A549 treated with dexamethasone at 1 μM for 4 hours (cell line): ENCODE measurements at places on chromosomes 2 and 18. TPM values are rescaled to one million over a fixed set of nuclear protein-coding genes. Genes with fewer than 3 reads are reported as not detected.

Gene MRO
- 0.05 to 0.15 TPM (median 0.12 TPM) in 5 replicates for total RNA-seq

Gene CROCC2
- not detected in 5 replicates for total RNA-seq

Gene PIK3C3
- total RNA-seq: 15.0 to 21.8 TPM (median 21.0 TPM) in 5 replicates

Gene TACR1
- 0.04 to 0.14 TPM (median 0.08 TPM) in 4 of 5 replicates, not detected in the other for total RNA-seq

Gene SALL3
- total RNA-seq: not detected in 5 replicates

Gene NTSR2
- not detected in 5 replicates for total RNA-seq

Gene TRPM8
- 0.18 to 0.36 TPM (median 0.25 TPM) in 5 replicates for total RNA-seq

Gene CDK15
- not detected in 5 replicates for total RNA-seq

Gene CHRNG
- not detected in 5 replicates for total RNA-seq

Gene CYP26B1
- total RNA-seq: 9.1 to 17.2 TPM (median 14.4 TPM) in 5 replicates

Gene GCG
- total RNA-seq: 0.07 to 0.18 TPM in 2 of 5 replicates, not detected in the others

Gene ECEL1
- total RNA-seq: 0.15 to 0.28 TPM (median 0.21 TPM) in 5 replicates

Gene GAREM1
- total RNA-seq: 4.2 to 8.2 TPM (median 6.1 TPM) in 5 replicates

Gene L3MBTL4
- total RNA-seq: 0.06 TPM in 1 of 5 replicates, not detected in the others

Gene OXER1
- total RNA-seq: not detected in 5 replicates

Gene CXCR4
- total RNA-seq: 0.70 to 1.1 TPM (median 0.85 TPM) in 5 replicates

Gene FAM237A
- not detected in 5 replicates for total RNA-seq

Gene SERPINB12
- not detected in 5 replicates for total RNA-seq

Gene SPEG
- total RNA-seq: 7.0 to 12.6 TPM (median 9.4 TPM) in 5 replicates

Gene CBLN2
- 0.06 to 0.12 TPM (median 0.10 TPM) in 4 of 5 replicates, not detected in the other for total RNA-seq

Gene NAT8
- total RNA-seq: not detected in 5 replicates

Gene SFXN5
- 9.6 to 14.6 TPM (median 12.7 TPM) in 5 replicates for total RNA-seq

Gene IL1RL2
- total RNA-seq: 0.04 to 0.08 TPM (median 0.06 TPM) in 3 of 5 replicates, not detected in the others

Gene SPOPL
- 5.5 to 10.8 TPM (median 9.0 TPM) in 5 replicates for total RNA-seq

Gene KATNAL2
- 1.7 to 2.9 TPM (median 2.1 TPM) in 5 replicates for total RNA-seq

Gene KCNJ3
- total RNA-seq: not detected in 5 replicates

Gene BCL11A
- total RNA-seq: 0.01 to 0.14 TPM (median 0.09 TPM) in 5 replicates

Gene ASNSD1
- 33.8 to 39.9 TPM (median 35.4 TPM) in 5 replicates for total RNA-seq

Gene AFF3
- 0.02 to 0.08 TPM (median 0.05 TPM) in 5 replicates for total RNA-seq

Gene PDE6D
- 20.9 to 24.0 TPM (median 23.1 TPM) in 5 replicates for total RNA-seq

Gene EMX1
- 0.07 to 0.28 TPM (median 0.21 TPM) in 4 of 5 replicates, not detected in the other for total RNA-seq

Gene MEIS1
- 1.4 to 2.4 TPM (median 1.8 TPM) in 5 replicates for total RNA-seq

Gene EVX2
- total RNA-seq: not detected in 5 replicates

Gene REG1B
- total RNA-seq: not detected in 5 replicates

Gene CAPN14
- 0.04 to 0.06 TPM (median 0.05 TPM) in 4 of 5 replicates, not detected in the other for total RNA-seq

Gene KIF5C
- total RNA-seq: 0.33 to 0.43 TPM (median 0.33 TPM) in 5 replicates

Gene TMEM198
- total RNA-seq: 0.56 to 1.2 TPM (median 1.1 TPM) in 5 replicates

Gene GAL3ST2
- 0.15 to 0.27 TPM (median 0.25 TPM) in 5 replicates for total RNA-seq

Gene C18orf32
- total RNA-seq: 17.2 to 22.3 TPM (median 20.8 TPM) in 5 replicates

Gene CASP8
- 26.5 to 34.5 TPM (median 31.5 TPM) in 5 replicates for total RNA-seq

Gene GKN2
- total RNA-seq: 1.5 to 2.9 TPM (median 2.0 TPM) in 5 replicates

Gene TSN
- 60.1 to 68.0 TPM (median 64.3 TPM) in 5 replicates for total RNA-seq

Gene FABP1
- not detected in 5 replicates for total RNA-seq

Gene ADRA2B
- total RNA-seq: 0.08 to 0.14 TPM (median 0.11 TPM) in 5 replicates

Gene PARD3B
- 0.52 to 1.4 TPM (median 0.90 TPM) in 5 replicates for total RNA-seq

Gene DNPEP
- total RNA-seq: 52.0 to 63.4 TPM (median 55.8 TPM) in 5 replicates

Gene DNAH7
- 0.79 to 2.1 TPM (median 1.0 TPM) in 5 replicates for total RNA-seq

Gene ARHGAP28
- 0.05 to 0.28 TPM (median 0.06 TPM) in 4 of 5 replicates, not detected in the other for total RNA-seq

Gene GKN1
- total RNA-seq: 0.24 to 0.56 TPM (median 0.41 TPM) in 5 replicates

Gene SPATA3
- total RNA-seq: not detected in 5 replicates

Gene NYAP2
- 0.02 to 0.04 TPM (median 0.03 TPM) in 4 of 5 replicates, not detected in the other for total RNA-seq

Gene ZNF397
- total RNA-seq: 3.1 to 5.3 TPM (median 4.5 TPM) in 5 replicates
